ENCODE measurements at places on chromosomes 4 and X. TPM values are rescaled to one million over a fixed set of nuclear protein-coding genes. Genes with fewer than 3 reads are reported as not detected.

SHROOM4 gene
- not detected for total RNA-seq

CCDC120 gene
- total RNA-seq = 5.9 TPM

SPOCK3 gene
- not detected for total RNA-seq

GSX2 gene
- not detected for total RNA-seq

PRSS12 gene
- total RNA-seq = not detected

STS gene
- total RNA-seq = 1.9 TPM

NAP1L2 gene
- 2.5 TPM for total RNA-seq

EPGN gene
- total RNA-seq = 0.23 TPM

CLGN gene
- 0.21 TPM for total RNA-seq

NHSL2 gene
- 1.1 TPM for total RNA-seq

SH3D19 gene
- total RNA-seq = not detected

LRCH2 gene
- total RNA-seq = not detected

KCNIP4 gene
- total RNA-seq = not detected

MAGEC3 gene
- not detected for total RNA-seq

GABRB1 gene
- total RNA-seq = not detected

TLL1 gene
- total RNA-seq = not detected

SYNPO2 gene
- total RNA-seq = 1.2 TPM

MEPE gene
- total RNA-seq = not detected

ADH7 gene
- total RNA-seq = not detected

SMIM10L2A gene
- total RNA-seq = 0.60 TPM

EDNRA gene
- not detected for total RNA-seq

LUZP4 gene
- total RNA-seq = not detected

SFRP2 gene
- total RNA-seq = not detected

LARP7 gene
- total RNA-seq = 48.0 TPM

TLR2 gene
- total RNA-seq = 2.0 TPM

THAP9 gene
- 3.9 TPM for total RNA-seq

ARX gene
- total RNA-seq = not detected

SYP gene
- total RNA-seq = 2.7 TPM

HPGD gene
- 9.3 TPM for total RNA-seq

MAGEC2 gene
- total RNA-seq = not detected

POF1B gene
- 0.12 TPM for total RNA-seq

TEC gene
- total RNA-seq = 1.0 TPM

IRF2 gene
- 84.3 TPM for total RNA-seq

RXFP1 gene
- not detected for total RNA-seq

RNF212 gene
- total RNA-seq = 3.5 TPM

DCHS2 gene
- not detected for total RNA-seq

PAGE2B gene
- total RNA-seq = not detected

ZNF157 gene
- 0.40 TPM for total RNA-seq

FGF5 gene
- not detected for total RNA-seq

MAGED4 gene
- total RNA-seq = 0.35 TPM

SSX4 gene
- not detected for total RNA-seq

USP51 gene
- 1.8 TPM for total RNA-seq

TRIM61 gene
- total RNA-seq = 1.1 TPM

DCAF12L2 gene
- not detected for total RNA-seq

COX7B2 gene
- not detected for total RNA-seq

SHISA3 gene
- total RNA-seq = 0.42 TPM

FGF2 gene
- not detected for total RNA-seq

ZNF630 gene
- 0.87 TPM for total RNA-seq

GYPB gene
- not detected for total RNA-seq
